ENCODE measurements at places on chromosomes 6 and 20.

DNA sequence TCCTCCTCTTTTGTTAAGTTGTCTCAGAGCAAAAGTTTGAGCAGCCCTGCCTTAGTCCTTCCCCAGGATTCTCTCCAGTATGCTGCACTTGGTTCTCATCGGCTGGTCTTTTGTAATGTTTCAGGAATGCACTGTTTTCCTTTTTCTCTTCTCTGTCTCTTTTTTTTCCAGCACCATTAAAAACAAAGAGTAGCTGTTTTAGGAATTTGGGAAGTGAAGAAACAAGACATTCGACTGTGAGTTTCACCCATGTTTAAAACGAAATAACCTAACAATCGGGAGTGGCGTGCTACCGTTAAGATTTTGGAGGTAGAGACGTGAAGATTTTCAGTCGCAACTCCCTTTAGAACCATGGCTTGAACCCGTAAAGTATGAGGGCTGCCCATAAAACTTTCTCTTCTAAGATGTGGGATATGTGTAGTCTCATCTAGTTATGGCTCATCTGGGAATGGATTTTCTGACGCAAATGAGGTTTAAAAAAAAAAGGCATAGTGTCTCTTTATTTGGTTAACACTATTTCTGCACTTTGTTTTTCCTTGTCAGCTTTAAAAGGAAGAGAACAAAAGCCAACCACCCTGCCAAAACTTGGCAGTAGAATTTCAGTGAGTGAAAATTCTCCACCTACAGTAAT is 35.9 kb upstream of the RAB23 start:
- no peak for DNase-seq

DNA sequence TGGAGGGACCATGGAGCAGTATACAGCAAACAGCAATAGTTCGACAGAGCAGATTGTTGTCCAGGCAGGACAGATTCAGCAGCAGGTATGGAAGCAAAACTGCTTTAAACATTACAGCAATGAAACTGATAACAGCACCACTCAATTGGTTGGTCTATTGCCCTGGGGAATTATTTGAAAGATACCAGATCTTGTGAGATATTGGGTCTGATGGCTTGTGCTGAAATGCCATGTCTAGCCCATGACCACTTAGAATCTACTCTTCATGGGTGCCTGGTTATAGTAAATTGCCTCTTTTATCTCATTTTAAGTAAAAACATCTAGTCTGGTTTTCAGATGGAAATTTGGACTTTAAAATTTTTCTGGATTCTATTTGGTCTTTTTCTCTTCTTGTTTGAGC is 6.3 kb downstream of the NFYA start:
- no peak for DNase-seq

GRCh38 chr6:55399351-55399750 is 72.1 kb downstream of the GFRAL start:
- no peak for DNase-seq

DNA sequence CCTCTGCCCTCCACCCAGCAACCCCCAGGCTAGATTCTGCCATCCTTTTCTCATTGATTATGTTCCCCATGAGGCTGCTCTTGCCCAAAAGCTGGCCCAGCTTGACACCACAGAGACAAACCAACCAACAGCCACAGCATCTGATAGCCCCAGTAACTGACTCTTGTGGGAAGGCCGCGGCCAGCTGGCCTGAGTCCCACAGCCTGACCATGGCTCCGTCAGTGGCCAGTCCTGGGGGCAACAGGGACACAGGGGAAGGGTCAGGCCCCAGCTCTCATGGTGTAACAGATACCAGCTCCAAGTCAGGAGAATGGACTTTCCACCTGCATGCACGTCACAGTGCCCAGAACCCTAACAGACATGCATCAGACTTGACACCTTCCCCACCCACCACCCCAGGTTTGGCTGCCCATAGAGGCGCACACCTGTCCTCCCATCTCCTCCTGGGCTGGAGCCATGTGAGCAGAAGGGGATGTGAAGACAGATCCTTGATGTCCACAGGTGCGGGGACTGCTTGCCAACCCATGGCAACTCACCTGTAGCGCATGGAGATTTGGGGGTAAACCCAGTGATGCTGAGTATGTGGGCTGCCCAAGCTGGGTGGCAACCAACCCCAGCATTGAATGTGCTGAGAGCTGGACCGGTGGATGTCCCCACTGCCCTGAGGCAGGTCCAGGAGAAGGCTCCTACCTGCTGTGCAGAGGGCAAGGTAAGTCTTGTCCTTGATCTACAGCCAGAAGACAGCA is 18.8 kb downstream of the RIPOR3 start:
- no peak for DNase-seq

DNA sequence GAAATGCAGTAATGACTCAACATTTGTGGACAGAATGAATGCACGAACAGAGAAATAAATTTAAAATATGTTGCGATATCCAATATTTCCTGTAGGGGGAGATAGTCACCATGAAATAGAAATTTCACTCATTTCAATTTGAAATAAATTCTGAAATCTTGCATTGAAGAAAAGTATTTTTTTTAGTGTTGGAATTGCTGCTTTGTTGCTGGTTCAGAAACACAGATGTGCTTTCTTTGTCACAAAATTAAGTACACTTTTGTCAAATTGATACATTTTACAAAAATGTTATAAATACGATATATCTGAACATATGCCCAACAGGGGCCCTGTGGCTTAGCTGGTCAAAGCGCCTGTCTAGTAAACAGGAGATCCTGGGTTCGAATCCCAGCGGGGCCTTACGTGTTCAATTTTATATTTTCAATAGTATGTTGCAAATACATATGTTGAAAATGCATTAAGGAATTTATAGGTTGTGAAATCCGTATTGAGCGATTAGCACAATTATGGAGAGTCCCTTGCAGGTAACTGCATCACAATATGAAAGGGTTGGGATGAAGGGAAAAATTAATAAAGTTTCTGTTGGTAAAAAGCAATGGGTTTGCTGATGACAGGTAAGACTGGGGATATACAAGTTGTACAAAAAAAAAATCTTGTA is 85.4 kb upstream of the PRSS16 start:
- DNase-seq, result no peak
